NCI-H1417 treated with DMSO at 0.1 percent for 48 hours (cell line): ENCODE measurements at places on chromosomes 3 and 15.

DNA sequence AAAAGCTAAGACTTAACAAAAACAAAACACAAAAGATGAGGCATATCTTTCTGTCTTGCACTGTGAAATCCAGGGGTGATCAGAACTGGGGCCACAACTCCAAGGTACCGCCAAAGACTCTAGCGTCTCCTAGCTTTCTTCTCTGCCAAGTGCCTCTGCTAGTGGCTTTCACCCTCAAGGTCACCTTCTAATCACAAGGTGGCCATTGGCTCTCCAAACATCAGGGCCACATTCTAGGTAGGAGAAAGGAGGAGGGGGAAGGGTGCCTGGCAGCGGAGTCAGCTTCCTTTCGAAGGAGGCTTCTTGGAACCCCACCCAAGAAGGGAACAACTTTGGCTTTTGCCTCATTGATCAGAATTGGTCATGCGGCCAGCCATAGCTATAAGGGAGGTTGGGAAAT lies 168.8 kb upstream of the SMAD3 start:
- DNase-seq = no peak

DNA sequence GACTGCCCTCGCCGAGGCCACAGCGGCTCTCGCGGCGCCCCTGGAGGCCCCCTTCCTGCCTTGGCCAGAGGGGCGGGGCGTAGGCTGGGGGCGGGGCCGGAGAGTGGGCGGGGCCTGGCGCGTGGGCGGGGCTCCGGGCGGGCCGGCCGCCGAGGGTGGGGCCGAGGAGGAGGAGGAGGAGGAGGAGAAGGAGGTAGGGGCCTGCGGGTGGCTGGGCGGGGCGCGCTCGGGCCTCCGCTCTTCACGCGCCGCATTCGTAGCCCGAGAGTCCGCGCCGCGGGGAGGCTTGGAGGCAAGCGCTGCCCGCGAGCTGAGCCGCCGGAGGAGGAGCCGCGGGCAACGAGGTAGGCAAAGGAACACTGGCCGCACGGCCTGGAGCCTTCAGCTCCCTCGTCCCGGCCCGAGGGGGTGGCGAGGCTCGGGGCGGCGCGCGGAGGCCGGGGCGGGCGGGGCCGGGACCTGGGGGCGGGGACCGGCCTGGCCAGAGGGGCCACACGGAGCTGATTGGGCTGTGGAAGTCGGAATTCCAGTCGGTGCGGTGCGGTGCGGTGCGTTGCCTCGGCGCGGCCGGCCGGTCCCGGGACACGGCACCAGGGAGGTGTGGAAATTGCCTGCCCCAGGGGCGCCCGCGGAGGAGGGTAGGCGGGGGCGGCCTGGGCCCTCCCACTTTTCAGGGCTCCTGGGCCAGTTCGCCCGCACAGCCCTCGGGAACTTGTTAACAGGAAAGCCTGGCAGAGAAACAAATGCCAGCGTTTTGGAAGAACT lies at the start of gene PPP2R3A:
TSS of gene PPP2R3A (plus strand) at position 223 of the 765 bp plus-strand sequence. CDS start 35,771 bp downstream, outside the sequence.
- peak; percentile 38 for DNase-seq

- no peak for DNase-seq
Observed at GRCh38 chr15:75043509-75044257, 20.3 kb downstream of the PPCDC start.

DNA sequence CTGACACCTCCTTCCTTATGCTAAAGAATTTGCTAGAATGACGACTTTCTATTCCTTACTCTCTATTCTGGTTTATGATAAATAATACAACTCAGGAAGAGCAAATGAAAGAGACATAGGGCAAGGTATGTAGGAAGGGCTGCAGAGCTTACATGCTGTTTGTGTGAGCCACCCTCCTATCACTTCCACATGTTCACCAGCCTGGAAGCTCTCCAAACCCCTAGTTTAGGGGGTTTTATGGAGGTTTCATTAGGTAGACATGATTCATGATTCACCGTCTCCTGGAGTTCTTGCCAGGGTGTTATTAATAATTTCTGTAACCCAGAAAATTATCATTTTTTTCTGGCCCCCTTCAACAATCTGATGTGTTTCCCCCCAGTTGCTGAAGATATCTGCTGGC lies 172.1 kb upstream of the COL8A1 start:
- no peak for DNase-seq

GRCh38 chr3:10855083-10855870 lies 39.2 kb downstream of the SLC6A11 start:
- no peak for DNase-seq
